ENCODE measurements at places on chromosomes 4 and X. TPM values are rescaled to one million over a fixed set of nuclear protein-coding genes. Genes with fewer than 3 reads are reported as not detected.

ZNF182 gene
- 3.2 TPM for total RNA-seq

CDS1 gene
- under 0.01 TPM for total RNA-seq

KDM6A gene
- total RNA-seq: 27.6 TPM

DACH2 gene
- total RNA-seq: 0.32 TPM

NLGN3 gene
- 0.43 TPM for total RNA-seq

FGFR3 gene
- 0.86 TPM for total RNA-seq

SCML2 gene
- 1.7 TPM for total RNA-seq

MTMR8 gene
- total RNA-seq: 0.43 TPM

PRDM5 gene
- 23.8 TPM for total RNA-seq

UGT2B28 gene
- total RNA-seq: not detected

ARHGEF9 gene
- 10.8 TPM for total RNA-seq

CORIN gene
- 3.2 TPM for total RNA-seq

GPC3 gene
- 0.32 TPM for total RNA-seq

HMX1 gene
- not detected for total RNA-seq

NDST3 gene
- 0.32 TPM for total RNA-seq

NPY5R gene
- total RNA-seq: 0.32 TPM

FAM47E gene
- total RNA-seq: 0.86 TPM

COX7B2 gene
- not detected for total RNA-seq

NEXMIF gene
- total RNA-seq: not detected

SSX3 gene
- total RNA-seq: not detected

MID2 gene
- 33.2 TPM for total RNA-seq

ARX gene
- total RNA-seq: not detected

UGT2B15 gene
- not detected for total RNA-seq

UCP1 gene
- total RNA-seq: not detected

NLRP2B gene
- not detected for total RNA-seq

TMEM271 gene
- total RNA-seq: not detected

CPEB2 gene
- 16.4 TPM for total RNA-seq

OPHN1 gene
- 9.0 TPM for total RNA-seq

TKTL2 gene
- total RNA-seq: under 0.01 TPM

LRRC66 gene
- total RNA-seq: 0.32 TPM

ANXA3 gene
- total RNA-seq: 27.4 TPM

ARMCX1 gene
- total RNA-seq: 41.9 TPM

WWC2 gene
- total RNA-seq: 42.2 TPM

RIBC1 gene
- 0.32 TPM for total RNA-seq

PCDH7 gene
- total RNA-seq: 53.1 TPM

PDE5A gene
- total RNA-seq: 109 TPM

PTPN13 gene
- total RNA-seq: 73.0 TPM

HAND2 gene
- total RNA-seq: 45.4 TPM

RAB9A gene
- total RNA-seq: 44.5 TPM

AWAT2 gene
- not detected for total RNA-seq

MTNR1A gene
- not detected for total RNA-seq

S100P gene
- total RNA-seq: not detected

FBXW7 gene
- total RNA-seq: 79.5 TPM

RHOXF2B gene
- not detected for total RNA-seq

ARAP2 gene
- total RNA-seq: 11.2 TPM

AMTN gene
- not detected for total RNA-seq

SLC30A9 gene
- 72.5 TPM for total RNA-seq

MGST2 gene
- 16.8 TPM for total RNA-seq

ERCC6L gene
- 5.6 TPM for total RNA-seq

HMGB3 gene
- total RNA-seq: 14.7 TPM

NXF2 gene
- not detected for total RNA-seq

UGT2A1 gene
- not detected for total RNA-seq

FAM149A gene
- total RNA-seq: 0.64 TPM

SLC2A9 gene
- total RNA-seq: 0.43 TPM

F8 gene
- total RNA-seq: 2.2 TPM

Measured in fibroblast of villous mesenchyme (primary cell).